ENCODE measurements at places on chromosomes 6 and 20.
A peak's percentile ranks its signal among the peaks of the same experiment; 100 is the strongest.

DNA sequence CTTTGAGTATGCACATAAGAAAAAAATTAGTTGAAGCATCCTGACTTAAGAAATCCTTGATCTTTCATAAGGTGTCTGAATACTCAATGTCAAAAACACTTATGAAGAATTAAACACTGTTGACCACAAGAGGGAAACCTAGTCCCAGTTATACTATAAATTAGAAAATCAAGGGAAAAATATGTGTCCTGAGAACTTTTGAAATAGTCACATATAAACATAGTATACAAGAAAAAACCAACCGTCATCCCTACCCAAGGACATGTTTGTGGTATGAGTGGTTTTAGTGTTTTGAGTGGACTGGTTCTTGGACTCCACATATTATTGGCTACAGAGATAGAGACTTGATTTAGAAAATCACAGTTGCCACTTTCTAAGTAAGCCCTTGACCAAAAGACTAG lies 7.6 kb upstream of the HLA-DRA start:
- peak; percentile 37 for DNase-seq

GRCh38 chr6:42751055-42751454 lies 5.2 kb upstream of the TBCC start:
- no peak for DNase-seq

DNA sequence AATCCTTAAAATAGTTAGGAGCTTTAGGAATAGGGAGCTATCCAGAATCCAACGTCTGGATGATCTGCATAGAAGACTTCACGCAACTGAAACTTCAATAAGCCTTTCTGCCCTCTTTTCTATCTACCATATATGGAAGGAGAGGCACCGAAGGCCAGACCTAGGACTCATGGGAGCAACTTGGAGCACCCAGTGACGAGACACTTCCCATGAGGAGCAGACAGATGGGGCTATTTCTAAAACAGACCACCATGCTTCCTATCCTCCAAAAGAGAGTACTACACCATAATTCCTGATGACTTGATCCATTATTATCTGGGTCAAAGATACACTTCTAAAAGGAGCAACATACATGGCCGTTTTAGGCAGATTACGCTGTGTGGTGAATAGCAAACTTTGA lies 6.0 kb downstream of the RPP40 start:
- no peak for DNase-seq

DNA sequence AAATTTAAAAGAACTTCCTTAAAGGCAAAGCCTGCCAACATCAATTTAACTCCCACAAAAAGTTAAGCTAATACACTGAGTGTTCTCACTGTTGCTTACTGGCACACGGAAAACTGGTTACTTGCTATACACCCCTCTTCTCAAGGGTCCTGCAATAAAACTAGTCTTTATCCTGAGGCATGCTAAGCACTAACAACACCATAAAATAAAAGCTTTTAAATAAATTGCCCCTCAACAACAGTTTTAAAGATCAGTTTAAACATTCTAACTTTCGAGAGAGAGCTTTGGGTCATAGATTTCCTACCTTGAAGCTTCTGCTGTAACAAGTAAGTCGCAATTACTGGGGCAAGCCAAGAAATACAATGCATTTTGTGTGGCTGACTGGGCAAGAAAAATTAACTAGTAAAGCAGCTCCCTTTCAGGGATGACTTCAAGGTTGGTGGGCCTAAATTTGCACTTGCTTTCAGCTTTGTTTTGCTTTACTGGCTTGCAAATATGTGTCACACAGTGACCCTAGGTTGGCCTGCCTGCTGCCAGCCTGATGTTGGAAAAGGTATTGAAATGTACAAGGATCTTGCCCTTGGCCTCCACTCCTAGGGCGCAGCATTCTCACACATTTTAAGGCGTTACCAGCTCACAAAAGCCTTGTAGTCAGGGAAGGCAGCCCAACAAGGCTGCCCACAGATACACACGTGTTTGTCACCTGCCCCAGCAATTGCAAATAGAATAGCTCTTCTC lies 4.0 kb upstream of the HEY2 start:
- no peak for DNase-seq

DNA sequence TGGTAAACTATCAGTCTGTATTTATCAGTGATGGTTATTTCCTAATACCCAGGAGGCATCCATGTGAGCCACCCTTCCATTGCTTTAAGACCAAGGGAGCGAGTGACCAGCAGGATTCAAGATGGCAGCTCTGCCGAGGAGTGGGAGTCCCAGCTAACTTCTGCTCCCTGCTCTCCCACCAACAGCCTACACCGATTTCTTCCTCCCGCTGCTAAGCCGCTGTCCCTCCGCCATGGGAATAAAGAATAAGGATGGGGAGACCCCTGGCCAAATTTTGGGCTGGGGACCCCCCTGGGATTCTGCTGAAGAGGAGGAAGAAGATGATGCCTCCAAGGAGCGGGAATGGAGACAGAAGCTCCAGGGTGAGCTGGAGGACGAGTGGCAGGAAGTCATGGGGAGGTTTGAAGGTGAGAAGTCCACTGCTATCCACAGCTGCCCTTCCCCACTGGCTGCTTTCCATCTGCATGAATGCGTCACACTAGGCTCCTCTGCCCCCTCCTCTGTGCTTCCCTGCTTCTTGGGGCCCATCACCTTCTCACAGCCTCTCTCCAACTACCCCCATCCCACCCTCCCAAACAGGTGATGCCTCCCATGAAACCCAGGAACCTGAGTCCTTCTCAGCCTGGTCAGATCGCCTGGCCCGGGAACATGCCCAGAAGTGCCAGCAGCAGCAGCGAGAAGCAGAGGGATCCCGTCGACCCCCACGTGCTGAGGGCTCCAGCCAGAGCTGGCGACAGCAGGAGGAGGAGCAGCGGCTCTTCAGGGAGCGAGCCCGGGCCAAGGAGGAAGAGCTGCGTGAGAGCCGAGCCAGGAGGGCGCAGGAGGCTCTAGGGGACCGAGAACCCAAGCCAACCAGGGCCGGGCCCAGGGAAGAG lies 10.3 kb downstream of the NFKBIL1 start:
- DNase-seq = no peak

GRCh38 chr20:54058420-54059139 lies 11.8 kb downstream of the BCAS1 start:
- no peak for DNase-seq

GRCh38 chr6:86730216-86730615 lies 207.1 kb upstream of the HTR1E start:
- DNase-seq = no peak

GRCh38 chr6:143778926-143779325 lies 64.2 kb upstream of the LTV1 start:
- DNase-seq = no peak

- DNase-seq = peak; percentile 36
Observed at GRCh38 chr6:158284876-158285655, 27.2 kb upstream of the TULP4 start.
